ENCODE measurements at places on chromosomes 5 and 9. TPM values are rescaled to one million over a fixed set of nuclear protein-coding genes. Genes with fewer than 3 reads are reported as not detected.

GRCh38 chr5:36198281-36198680, 43.4 kb downstream of the NADK2 start:
- DNase-seq = no peak

DNA sequence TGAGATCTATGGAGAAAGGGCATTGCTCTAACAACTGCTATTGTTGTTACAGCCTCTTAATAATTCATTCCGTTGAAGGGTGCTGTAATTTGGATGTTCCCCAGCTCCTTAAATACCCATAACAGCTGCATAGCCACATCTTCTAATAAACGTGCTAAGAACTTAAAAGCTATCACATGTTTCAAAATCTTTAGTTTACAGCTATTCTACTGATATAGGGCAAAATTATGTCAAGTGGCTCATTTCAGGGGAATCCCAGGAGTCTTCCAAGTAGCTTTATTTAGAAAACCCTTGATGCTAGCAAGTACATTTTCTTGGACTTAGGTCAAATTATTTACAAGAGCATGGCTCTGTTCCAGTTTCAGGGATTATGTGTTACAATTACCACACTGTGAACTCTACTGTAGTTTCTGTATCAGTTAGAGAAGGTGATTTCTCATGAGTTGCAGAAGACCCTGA, 990.4 kb upstream of the ACO1 start:
- peak; percentile 63 for DNase-seq

DNA sequence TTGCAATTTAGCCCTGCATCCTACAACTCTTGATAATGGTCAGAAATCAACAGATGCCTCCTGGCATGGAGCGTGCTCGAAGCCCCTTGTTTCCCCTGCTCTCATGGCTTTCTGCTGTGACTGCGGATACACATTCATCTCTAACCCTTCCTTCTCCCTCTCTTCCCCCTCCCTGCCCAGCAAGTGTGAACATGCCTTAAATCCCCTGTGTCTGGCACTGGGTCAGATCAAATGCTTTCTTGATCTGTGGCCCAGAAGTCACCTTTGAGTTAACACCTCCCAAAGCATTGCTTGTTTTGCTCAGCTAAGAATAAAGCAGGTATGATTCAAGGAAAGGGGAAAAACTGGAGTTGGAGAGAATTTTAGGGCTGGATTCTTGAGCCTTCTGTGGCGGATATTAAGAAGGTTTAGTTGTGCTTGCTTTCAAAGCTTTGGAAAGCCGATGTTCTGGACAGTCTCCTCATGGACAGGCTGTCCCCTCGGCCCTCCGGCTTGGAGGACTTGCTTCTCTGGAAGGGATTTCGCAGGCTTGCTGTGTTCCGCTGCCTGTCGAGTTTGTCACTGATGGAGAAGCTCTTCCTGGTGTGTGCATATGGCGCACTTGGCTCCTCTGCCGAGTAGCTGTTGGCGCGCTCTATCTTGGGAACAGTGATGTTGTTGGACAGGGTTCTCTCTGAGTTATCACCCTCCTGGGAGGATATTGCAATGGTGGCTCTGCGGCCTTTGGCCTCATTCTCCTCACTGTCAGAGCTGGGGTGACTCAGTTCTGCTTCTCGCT, 121.3 kb upstream of the KLF9 start:
- DNase-seq = no peak

DNA sequence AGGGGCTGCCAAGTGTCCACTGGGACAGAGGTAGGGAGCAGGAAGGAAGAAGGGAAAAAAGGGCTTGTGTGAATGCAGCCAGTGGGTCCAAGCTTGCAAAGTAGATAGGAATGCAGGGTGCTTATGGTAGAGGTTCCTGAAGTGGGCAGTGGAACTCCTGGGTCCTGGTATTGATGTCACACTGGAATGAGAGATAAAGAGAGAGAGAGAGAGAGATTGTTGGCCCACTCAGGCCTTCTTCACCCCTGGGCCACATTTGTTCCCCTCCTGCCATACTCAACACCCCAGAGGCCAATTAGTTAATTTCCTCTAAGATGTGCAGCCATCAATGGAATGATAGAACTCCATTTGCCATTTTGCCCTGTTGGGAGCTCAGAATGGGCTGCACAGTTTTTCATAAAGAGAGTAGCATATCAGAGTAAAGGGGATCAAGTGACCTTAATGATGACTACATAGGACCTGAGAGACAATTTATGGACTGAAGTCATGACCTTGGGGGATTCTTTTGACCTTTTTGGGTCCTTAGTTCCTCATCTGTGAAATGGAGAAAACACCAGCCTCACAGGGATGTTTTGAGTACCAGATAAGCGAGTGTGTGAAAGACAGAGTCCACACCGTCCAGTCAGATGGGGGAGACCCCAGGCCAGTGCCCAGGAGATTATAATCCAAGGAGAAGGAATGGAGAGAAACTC, 52.9 kb downstream of the PPARGC1B start:
- no peak for DNase-seq

GRCh38 chr5:31861601-31862000, 222.7 kb downstream of the PDZD2 start:
- peak; percentile 3 for DNase-seq

DNA sequence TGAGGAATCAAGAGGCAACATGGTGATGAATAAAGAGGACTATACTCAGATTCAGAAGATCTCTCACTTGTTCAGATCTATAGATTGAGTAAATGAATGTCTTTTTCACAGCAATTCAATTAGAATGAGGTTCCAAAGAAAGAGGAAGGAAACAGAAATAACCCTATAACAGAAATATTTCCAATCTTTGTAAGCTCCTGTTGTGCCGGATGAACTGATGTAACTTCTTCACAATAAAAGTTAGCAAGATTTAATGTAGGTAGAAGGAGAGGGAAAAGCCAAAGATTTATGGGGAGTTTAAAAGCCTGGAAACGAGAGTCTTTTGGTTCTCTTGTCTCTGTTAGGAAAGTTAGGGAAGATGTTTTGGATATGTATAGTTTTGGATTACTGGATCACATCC, 92.1 kb downstream of the PBX3 start:
- peak; percentile 38 for DNase-seq

- no peak for DNase-seq
Measured at GRCh38 chr9:14063756-14064155, 250.2 kb downstream of the NFIB start.

DNA sequence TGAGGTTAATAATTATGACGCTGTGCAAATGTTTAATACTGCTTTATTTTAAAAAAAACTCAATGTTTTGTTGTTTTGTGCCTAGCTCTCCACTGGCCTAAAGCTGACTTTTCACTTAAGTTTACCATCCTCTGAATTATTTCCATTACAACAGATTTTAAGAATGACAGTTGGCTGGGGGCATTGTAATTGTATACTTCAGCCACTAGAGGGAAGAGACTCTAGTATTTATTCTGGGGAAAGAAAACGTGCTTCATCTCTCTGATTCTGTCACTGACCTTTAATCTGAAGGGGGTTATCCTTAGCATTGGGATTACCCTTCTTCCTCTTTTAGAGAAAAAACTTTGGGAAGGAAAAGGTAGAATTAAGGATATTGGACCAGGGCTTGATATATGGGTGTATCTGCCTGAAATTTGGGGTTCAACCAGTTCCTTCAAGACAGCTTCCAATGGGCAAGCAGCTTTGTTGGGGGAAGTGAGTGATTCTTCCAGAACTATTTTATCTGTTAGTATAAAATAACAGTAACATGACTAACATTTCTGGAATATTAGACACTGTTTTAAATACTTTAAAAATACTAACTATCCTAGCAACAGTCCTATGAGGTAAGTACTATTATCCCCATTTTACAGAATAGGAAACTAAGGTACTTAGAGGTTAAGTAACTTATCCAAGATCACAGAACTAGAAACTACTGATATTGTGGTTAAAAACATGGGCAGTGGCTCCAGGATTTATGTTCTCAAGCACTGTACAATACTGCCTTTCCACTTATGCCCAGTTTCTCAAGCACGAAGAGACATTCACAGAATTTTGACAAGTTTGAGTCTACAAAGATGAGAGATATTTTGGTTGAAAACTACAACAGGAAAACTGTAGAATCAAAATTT, 208.4 kb downstream of the CD180 start:
- DNase-seq = peak; percentile 53

DNA sequence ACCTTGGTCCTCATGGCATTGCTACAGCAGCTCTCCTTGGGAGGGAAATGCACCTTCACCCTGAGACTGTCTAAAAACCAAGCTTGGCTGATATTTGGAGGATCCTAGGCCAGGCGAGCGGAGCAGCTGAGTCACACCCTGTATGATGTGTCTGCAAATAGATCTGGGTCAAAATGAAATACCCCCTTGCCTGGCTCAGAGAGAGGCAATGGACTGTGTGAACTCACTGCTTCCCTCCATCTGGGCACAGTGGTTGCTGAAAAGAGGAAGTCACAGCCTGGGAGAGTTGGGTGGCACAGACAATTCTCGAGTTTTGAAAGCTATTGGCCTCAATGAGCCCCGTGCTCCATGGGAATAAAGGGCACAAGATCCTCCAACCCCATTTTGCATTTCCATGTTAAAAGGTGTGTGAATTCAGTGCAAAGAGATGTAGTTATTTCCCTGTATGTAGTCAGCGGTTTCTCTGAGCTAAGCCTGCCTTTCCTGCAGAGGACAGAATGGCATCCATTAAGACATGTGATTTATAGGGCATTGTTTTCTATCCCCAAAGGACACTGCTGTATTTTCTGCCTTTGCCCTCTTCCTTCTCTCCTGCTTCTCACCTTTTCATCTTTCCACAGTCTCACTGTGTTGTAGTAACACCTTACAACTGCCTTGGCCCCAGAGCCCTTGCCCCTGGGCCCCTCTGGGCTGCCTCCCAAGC, 177.2 kb downstream of the GADD45G start:
- DNase-seq = no peak

- no peak for DNase-seq
Measured at GRCh38 chr5:108216890-108217289, 165.0 kb downstream of the FBXL17 start.

DNA sequence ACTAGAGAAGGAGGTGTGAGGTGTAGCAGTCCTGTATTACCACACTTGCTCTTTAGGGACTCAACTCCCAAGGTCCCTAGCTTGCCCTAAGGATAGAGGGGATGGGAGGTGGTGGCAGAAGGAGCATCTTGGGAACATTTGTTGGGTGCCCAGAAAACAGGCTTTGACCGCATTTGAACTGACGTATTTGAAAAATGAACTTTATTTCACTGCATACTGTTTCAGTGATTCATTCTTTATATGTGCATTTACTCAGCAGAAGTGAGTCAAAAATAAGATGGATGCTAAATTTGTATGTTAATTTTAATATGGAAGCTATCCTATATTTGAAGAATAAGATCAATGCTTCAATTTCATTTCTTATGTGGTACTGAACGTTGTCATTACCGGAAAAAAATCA, 18.7 kb downstream of the DMRT3 start:
- DNase-seq = no peak

GRCh38 chr9:133269537-133270362, 5.3 kb downstream of the ABO start:
- DNase-seq = no peak

DNA sequence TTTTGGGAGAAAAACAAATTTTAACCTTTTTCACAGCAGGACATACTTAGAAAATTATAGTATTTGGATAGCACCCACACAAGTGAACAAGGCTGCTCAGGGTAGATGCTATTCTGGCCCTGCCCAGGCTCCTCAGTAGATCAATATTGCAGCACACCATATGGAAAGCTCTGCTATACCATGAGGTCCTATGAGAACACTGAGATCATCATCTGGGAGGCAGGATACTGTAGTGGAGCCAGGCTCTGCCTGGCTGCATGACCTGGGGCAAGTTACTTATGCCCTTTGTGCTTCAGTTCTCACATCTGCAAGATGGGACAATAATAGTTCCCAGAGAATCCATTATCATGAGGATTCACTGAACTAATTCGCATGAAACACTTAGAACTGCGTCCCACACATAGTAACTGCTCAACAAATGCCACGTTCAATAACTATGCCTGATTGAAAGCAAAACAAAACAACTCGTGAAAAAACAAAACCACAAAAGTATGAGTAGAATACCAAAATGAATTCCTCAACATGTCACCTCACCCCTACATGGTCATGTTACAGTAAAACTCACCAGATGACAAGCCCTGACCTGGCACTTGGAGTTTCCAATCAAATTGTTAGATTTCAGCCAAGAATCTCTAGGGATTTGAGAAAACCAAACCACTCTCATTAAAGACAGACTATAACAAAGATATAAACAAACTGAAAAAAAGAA, 31.9 kb downstream of the ARSB start:
- no peak for DNase-seq

- no peak for DNase-seq
Measured at GRCh38 chr9:108386032-108386431, 469.8 kb downstream of the ACTL7B start.

GRCh38 chr9:120635011-120635410, 55.0 kb upstream of the CDK5RAP2 start:
- no peak for DNase-seq

DNA sequence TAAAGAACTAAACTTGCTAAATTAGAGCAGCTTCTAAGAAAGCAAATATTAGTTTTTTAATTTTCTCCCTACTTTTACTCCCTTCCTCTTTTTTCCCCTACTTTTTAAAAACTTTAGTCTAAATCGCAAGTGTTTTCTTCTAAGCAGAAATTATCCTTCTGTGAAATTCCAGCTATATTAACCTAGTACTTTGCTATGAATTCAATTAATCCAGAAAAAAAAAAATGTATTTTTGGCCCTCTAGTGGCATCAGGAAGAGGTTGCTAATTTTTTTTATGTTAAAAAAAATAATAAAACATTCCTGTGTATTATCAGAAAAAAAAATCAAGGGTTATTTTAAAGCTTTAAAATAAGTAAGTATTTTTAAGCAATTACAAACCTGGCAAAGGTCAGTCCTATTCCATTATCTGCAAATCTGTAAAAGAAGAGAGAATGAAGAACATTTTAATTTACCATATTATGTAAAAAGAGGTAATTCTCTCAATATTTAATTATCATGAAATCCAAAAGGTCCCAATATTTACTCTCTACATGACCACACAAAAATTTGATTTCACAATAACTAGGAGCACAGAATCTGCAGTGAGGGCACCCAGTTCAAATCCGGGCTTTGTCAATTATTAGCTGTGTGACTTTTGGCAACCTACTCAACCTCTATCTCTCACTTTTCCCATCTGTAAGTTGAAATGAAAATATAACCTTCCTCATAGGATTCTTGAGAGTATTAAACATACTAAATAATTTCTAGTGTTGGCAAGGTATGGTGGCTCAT, 52.0 kb downstream of the CEMIP2 start:
- DNase-seq = peak; percentile 30

The ACOT12 gene
- not detected for total RNA-seq

The ADAMTSL2 gene
- not detected for total RNA-seq

The QRFP gene
- not detected for total RNA-seq

The PCDHAC1 gene
- total RNA-seq = not detected

The PAX5 gene
- not detected for total RNA-seq

The C9orf153 gene
- 0.66 TPM for total RNA-seq

The SAXO1 gene
- not detected for total RNA-seq

The PDLIM7 gene
- total RNA-seq = 371 TPM

The ANKRD34B gene
- not detected for total RNA-seq

The SNCAIP gene
- total RNA-seq = 35.9 TPM

The SEMA6A gene
- total RNA-seq = 1.5 TPM

The CORO2A gene
- 0.30 TPM for total RNA-seq

The STOM gene
- total RNA-seq = 138 TPM

The OSMR gene
- 12.8 TPM for total RNA-seq

Data from endothelial cell of umbilical vein (primary cell).